Large intestine (tissue), 12 donors: ENCODE measurements at places on chromosomes 5 and 9. TPM values are rescaled to one million over a fixed set of nuclear protein-coding genes. Genes with fewer than 3 reads are reported as not detected.

GRCh38 chr5:52892242-52892878, 96.8 kb upstream of the ITGA2 start:
- DNase-seq: no peak

GRCh38 chr5:61332851-61333320, 828 bp downstream of the ZSWIM6 start:
- DNase-seq: peak; percentile 38

DNA sequence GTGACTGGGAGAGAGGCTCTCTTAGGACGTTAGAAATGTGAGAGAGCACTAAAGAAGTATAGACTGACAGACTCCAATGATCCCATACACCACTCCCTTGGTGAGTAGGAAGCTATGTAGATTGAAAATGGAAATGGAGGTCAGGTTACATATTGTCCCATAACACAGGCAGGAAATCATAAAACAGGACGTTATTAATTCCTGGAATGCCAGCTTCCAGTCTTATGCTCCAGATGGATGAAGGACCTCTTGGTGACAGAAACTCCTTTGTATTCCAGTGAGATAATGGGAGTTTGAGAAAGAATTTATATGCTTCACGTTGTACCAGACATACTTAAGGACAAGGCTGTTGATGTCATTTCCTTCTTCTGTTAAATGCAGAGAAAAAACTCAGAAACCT, 338.2 kb upstream of the ITGA1 start:
- DNase-seq: no peak

DNA sequence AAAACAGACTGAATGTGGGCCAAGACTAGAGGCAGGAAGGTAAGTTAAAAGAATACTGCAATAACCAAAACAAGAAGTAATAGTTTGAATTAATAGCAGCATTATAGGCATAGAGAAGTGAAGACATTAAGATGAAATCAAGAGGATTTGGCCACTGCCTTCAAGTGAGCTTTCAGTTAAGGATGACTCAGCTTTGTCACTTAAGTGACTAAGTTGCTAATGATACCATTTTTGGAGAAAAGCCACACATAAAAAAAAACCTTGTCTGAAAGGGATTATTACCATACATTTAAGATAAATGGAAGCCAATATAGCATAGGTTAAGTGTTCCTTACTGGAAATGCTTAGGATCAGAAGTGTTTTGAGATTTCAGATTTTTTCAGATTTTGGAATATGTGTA, 57.0 kb downstream of the ECPAS start:
- no peak for DNase-seq

DNA sequence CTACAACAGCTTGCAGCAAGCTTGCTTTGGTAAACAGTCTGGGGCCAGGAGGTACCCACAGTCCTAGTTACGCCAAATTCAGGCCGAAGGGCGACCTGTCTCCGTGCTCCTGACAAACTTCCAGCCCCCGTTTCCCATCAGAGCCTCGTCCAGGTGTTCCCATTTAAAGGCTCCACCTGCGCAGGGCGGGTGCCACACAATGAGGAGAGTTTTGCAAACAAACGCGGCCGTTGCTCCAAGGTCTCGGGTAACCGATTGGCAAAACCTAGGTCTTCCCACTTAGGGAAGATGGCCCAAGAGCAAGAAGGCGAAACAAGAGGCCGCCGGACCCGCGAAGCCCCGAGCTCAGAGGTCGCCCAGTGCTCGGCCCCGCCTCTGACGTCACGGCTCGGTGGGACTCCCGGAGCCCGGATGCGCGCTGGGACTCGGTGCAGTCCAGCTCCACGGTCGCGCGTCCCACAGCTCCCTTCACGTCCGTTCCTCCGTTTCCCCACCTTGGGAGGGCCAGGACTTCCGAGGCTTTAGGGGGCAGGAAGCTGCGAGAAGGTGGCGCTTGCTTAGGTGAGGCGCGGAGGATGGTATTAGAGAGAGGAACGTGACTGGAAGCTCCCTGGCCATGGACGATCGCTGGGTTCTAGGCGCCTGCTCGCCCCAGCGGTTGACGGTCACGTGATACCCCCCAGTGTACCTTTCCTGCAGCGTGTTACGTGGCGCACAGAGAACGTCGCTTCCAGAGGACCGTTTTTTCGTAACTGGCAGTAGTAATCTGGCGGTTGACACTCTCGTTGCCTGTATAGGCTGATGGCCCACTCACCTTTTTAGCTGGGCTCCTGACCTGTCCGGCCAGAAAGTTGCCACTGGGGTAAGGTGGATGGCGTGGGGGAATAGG, 41.8 kb upstream of the KDM4C start:
- peak; percentile 92 for DNase-seq

- no peak for DNase-seq
These were observed 10.1 kb upstream of the ADRB2 start for GRCh38 chr5:148816357-148816756.

DNA sequence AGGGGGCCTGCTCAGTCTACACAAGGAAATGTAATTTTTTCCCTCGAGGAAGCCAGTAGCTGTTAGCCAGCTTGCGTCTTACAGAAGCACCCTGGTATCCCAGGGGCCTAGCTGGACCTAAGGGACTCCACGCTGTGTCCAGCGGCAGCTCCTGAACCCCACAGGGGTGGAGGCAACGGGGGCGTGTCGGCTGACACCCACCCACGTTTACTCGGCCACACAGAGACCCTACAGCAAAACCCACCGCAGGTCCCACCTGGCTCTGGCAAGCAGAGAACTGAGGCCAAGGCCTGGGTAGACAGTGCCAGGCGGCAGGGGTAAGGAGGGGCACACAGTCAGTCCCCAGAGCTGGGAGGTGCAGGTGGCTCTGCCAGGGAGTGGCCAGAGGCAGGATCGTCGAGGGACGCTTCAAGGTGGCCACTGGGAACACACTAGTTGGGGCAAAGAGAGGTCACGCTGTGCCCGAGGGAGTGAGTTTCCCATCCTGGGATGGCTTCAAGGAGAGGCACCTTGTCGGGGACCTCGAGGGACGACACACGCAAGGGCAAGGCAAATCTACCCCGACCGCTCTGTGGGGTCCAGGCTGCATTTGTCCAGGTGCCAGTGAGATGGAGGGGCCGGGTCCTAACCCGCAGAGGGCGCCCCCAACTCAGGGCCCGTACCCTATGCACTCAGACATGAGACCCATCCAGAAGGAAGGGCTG, 20.7 kb downstream of the BRD3OS start:
- no peak for DNase-seq

DNA sequence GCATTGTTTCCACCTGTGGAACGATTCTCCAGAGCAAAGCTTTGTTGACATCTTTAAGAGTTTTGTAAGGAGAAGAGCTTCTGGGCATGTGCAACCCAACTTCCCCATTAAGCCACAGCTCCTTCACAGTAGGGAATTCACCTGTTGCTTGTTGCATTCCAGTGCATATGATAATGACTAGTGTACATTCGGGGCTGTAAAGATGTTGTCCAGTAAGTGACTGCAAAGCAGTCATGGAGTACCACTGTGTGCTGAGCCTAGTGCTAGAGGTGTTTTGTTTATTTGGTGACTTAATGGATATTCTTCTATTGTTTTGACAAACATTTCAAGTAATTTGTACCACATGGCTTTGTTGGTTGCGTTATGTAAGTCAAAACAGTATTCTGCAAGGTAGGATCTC, 12.8 kb downstream of the UGCG start:
- DNase-seq: no peak

DNA sequence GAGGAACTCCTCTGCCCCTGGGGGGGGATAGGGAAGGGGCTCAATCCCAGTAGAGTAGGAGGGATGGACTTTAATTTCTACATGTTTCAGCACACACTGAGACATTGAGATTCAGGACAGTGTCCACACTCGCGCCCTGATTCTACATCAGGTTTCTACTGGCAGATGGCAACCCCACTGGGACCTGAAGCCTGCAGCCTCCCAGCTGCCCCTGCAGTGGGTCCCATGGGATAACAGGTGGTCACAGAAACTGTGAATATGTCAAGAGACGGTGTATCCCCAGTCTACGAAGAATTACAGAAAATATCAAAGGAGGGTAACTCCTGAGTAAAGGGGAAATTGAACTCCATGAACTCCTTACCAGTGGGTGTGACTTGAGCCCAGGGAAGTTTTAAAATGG, 2.4 kb upstream of the TERT start:
- no peak for DNase-seq

- DNase-seq: no peak
These were observed 12.7 kb downstream of the CNTFR start for GRCh38 chr9:34576597-34577399.

SPINK6 gene
- not detected for polyA plus RNA-seq

BTNL3 gene
- polyA plus RNA-seq: 158 TPM

CDX1 gene
- 196 TPM for polyA plus RNA-seq
